Right ventricle myocardium superior (tissue), 1 donor: ENCODE measurements at places on chromosomes 13 and 19. TPM values are rescaled to one million over a fixed set of nuclear protein-coding genes. Genes with fewer than 3 reads are reported as not detected.
A peak's percentile ranks its signal among the peaks of the same experiment; 100 is the strongest.

DNA sequence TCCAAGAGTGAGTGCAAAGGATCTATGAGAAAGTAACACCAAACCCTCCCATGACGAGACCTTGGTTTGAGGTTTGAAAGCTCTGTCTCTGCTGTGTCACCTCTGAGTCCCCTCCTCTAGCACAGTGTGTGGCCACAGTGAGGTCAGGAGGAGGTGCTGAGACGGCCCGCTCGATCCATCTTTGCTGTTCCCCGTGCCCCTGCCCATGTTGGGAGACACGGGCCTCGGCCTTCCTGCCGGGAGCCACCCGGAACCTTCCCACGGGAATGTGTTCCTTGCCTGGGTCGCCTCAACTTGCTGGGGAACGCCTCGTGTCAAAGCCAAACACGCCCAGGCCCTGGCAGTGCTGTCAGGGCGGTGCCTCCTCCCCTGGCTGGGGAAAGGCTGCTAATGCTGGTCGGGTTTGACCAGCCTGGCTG lies 10.1 kb downstream of the NANOS3 start:
- no peak for DNase-seq

- DNase-seq: no peak
Observed at GRCh38 chr13:24407844-24408243, 98.5 kb downstream of the C1QTNF9 start.

The ZNF534 gene
- total RNA-seq: 0.43 TPM

The KASH5 gene
- not detected for total RNA-seq

DNA sequence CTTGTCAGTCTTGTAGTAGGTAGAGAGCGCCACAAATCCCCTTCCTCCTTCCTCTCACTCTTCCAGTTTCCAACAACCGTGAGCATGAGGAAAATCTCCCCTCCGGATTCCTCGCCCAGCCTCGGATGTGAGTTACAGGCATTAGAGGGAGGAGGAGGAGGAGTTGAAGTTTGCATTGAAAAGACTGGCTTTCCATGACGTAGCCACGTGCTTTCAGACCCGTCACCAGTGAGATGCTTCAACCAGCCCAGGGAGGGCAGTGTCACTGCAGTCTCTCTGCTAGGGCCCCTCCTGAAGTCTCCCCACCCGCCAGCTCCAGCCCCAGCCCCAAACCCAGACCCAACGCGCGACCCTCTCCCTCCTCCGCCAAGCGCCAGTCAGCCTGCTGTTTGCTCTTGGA lies 442 bp upstream of the FGF14 start:
- DNase-seq: peak; percentile 48

The EXOC3L2 gene
- total RNA-seq: 1.3 TPM

DNA sequence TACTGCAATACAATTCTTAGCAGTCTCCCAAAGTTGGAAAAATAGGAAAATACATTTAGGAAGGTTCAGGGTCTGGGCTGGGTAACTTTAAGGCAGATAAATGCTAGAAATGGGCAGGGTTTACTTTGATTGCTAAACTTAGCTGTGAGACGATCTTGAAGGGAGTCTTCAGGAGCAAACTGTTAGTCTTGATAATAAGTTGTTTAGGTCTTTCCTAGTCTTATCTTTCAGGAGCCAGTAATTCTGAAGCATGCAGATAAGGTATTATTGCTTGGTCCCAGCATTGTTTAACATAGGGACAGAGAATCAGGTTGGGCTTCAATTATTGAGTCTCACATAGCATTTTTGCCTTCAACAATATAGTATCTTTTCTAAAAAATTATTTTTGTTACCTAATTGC lies 262.4 kb upstream of the MIR17HG start:
- DNase-seq: no peak

The MIA gene
- total RNA-seq: not detected

The CBY2 gene
- total RNA-seq: not detected

The EVI5L gene
- 19.4 TPM for total RNA-seq

DNA sequence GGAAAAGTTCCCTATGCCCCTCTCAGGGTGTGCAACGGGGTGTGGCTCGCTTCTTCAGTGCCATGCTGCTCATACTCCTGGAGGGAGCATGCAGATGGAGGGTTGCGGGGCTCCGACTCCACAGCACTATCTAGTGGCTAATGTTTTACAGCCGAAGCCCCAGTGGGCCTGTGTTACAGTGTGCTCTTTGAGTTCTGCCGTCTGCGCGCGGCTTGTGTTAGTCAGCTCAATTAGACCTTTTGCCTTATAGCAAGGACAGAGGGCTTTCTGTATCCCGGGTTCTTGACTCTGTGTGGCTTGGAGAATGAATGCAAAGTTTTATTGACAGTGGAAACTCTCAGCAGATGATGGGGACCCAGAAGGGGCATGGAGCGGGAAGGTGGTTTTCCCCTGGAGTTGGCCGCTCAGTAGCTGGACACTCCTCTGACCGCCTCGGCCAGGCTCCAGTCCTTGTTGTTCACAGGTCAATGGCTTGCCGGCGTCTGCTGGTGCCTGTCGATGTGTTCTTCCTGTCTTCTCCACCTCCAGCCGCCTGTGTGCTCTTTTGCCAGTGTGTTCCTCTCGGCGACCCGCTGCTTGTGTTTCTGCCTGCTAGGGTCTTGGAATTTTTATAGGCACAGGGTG lies 383.4 kb downstream of the LMO7 start:
- DNase-seq: peak; percentile 34

DNA sequence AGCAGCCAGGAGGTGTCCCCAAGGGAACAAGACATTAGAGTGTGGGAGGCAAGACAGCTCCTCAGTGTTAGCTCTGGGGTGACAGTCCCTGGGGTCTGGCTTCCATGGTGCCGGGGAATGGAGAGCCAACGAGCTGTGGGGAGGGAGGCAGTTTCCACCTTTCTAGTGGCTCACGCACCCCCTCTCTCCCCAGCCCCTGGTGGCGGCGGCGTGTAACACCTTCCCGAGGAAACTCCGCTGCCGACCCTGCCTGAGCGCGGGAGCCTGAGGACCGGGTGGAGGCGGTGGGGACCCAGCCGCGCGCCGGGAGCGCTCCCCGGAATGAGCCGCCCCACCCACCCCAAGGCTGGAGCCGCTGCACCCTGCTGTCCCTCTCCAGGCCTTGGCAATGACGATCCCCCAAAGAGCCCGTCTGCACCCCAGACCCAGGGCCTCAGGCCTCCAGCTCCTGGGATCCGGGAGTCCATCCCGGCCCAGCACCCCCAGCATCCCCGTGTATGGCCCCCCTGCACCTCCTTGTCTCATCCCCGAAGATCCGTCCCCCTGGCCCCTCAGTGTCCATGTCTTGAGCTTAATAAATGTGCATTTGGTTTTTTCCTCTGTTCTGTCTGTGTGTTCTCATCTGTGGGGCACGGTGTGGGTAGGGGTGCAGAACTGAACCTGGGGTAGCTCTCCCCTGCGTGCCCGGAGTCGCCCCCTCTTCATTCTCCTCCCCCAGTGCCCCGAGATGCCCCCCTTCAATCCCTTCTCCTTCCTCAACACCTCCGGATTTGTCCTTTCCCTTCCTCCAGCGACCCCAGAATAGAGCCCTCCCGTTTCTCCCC lies 622 bp upstream of the FXYD5 start:
- DNase-seq: peak; percentile 55
